Thyroid gland (tissue), 4 donors: ENCODE measurements at places on chromosomes 7 and 10. TPM values are rescaled to one million over a fixed set of nuclear protein-coding genes. Genes with fewer than 3 reads are reported as not detected.
A peak's percentile ranks its signal among the peaks of the same experiment; 100 is the strongest.

TMEM176A gene
- total RNA-seq, result 20.9 TPM

DNA sequence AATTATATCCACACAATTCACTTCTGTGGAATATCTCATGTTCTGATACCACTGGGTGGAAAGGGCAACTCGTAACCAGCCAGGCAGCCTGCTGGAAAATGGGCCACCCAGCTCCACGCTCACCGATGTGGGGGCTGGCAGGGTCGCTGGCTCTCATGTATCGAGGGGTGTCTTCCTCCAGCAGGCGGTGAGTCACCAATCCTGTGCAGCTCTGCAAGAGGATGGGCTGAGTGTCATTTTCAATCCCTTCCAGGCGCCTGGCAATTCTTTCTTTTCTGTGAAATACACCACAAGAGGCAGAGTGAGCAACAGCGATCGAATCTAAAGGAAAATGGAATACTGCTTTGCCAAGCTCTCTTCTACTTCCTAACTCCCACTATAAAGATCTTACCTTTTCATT lies 80.1 kb downstream of the SVIL start:
- no peak overlapping the region for H3K27ac ChIP-seq
- H3K4me1 ChIP-seq, result no peaks in the 10 kb centered on the region
- no peak for DNase-seq

DNA sequence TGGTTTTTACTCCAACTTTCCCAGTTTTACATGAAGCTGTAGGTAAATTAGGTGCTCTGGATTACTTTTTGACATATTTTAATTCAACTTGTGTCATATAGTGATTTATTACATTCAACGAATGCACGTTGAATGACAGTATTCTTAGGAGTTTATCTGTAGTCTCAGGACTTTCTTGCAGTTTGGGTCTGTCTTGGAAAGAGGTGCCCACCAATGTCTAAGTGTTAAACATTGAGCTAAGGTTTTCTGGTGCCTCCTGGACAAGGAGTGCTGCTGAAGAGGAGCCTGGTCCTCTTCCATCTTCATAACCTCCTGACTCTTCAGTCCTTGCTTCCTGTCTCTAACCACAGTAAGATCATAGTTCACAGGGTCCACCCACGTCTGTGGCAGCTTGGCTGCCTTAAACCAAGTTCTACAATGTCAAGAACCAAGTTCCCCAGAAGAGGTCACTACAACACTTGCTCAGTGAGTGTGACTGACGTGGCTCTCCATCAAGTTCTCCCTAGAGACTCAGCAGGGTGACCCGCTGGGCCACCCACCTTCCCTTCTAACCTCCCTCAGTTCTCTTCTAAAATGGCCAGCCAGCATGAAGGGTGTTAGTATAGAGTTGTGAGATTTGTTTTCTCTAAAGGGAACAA lies 6.1 kb downstream of the NPY start:
- no peaks in the 10 kb centered on the region for H3K36me3 ChIP-seq
- no peak overlapping the region for H3K4me3 ChIP-seq
- no peaks in the 10 kb centered on the region for H3K4me1 ChIP-seq
- no peaks in the 10 kb centered on the region for H3K27me3 ChIP-seq
- H3K27ac ChIP-seq, result no peak overlapping the region
- peak; percentile 38 for DNase-seq

DNA sequence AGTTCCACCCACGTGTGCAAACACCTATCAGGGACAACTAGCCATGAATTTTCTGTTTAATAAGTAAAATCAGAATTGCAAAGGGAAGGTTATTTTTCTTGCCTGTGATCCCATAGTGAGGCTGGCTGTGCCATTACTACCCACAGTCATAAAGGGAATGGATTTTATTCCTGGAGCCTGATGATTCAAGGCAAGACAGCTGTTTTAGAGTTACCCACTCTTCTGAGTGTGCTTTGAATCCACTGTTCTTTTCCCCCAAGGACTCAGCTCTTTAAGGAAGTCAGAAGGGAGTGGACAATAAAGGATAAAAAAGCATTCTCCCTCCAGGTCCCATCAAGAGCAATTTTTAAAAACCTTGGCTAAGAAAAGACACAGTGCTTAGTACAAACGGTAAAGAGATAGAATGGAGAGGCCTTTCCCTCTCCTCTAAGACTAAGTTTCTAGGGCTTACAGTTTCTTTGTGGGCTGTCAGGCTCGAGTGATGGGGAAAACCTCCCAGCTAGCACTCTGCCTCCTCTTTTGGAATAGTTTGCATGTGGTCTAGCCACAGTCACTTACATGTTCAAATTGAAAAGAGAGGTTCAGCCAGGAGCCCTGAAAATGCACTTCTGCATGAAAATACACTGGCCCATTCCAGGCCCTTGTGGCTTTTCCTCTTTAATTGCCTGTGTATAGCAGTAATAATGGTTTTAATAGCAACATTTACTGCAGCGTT lies 5.1 kb upstream of the LRRC4 start:
- peaks cover 10% of the 10 kb centered on the region for H3K4me1 ChIP-seq
- no peaks in the 10 kb centered on the region for H3K36me3 ChIP-seq
- no peak overlapping the region for H3K4me3 ChIP-seq
- no peaks in the 10 kb centered on the region for H3K27me3 ChIP-seq

OPALIN gene
- total RNA-seq, result not detected

DNA sequence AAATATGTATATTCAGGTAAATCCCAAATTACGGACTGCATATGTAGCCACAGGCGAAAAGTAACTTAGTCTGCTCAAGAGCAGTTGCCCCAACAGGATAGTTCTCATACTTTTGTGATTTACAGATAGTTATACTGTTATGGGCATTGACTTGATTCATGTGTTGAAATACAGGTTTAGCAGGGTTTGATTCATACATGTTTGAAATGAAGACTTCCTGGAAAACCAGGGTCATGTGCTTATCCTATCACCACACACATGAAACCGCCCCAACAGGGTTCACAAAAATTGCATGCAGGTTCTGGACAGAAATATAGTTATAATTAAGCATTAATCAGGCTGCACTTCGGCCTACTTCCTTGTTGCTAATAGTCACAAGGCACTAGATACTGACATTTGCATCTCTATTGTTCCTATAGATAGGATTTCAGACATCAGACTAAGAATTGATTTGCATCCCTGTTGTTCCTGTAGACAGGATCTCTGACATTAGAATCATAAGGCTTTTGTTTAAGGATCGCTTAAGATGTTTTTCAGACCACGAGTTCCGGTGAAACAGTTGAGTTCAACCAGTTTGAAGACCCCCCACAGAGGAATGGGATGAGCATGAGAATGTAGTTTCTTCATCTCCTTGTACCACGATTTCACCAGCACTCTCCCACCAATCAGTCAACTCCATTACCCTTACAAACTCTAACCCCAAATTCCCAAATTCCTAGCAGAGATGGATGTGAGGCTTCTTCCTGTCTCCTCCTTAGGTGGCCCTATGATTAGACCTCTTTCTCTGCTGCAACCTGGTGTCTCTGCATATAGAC lies 2.0 kb upstream of the ZNF398 start:
- no peak overlapping the region for H3K4me3 ChIP-seq
- no peaks in the 10 kb centered on the region for H3K36me3 ChIP-seq
- H3K4me1 ChIP-seq, result peaks cover 4% of the 10 kb centered on the region
- H3K27ac ChIP-seq, result no peak overlapping the region
- DNase-seq, result no peak

GRCh38 chr10:11646450-11646849 lies 35.0 kb upstream of the USP6NL start:
- no peak for DNase-seq
- H3K36me3 ChIP-seq, result no peaks in the 10 kb centered on the region
- no peak overlapping the region for H3K27ac ChIP-seq
- H3K4me3 ChIP-seq, result no peak overlapping the region
- no peaks in the 10 kb centered on the region for H3K27me3 ChIP-seq

GPR22 gene
- not detected for total RNA-seq

- peak overlapping the region; percentile 85 for H3K27ac ChIP-seq
- no peaks in the 10 kb centered on the region for H3K27me3 ChIP-seq
- H3K4me3 ChIP-seq, result no peak overlapping the region
These were observed 219.5 kb downstream of the GLI3 start for GRCh38 chr7:42017349-42017986.

DNA sequence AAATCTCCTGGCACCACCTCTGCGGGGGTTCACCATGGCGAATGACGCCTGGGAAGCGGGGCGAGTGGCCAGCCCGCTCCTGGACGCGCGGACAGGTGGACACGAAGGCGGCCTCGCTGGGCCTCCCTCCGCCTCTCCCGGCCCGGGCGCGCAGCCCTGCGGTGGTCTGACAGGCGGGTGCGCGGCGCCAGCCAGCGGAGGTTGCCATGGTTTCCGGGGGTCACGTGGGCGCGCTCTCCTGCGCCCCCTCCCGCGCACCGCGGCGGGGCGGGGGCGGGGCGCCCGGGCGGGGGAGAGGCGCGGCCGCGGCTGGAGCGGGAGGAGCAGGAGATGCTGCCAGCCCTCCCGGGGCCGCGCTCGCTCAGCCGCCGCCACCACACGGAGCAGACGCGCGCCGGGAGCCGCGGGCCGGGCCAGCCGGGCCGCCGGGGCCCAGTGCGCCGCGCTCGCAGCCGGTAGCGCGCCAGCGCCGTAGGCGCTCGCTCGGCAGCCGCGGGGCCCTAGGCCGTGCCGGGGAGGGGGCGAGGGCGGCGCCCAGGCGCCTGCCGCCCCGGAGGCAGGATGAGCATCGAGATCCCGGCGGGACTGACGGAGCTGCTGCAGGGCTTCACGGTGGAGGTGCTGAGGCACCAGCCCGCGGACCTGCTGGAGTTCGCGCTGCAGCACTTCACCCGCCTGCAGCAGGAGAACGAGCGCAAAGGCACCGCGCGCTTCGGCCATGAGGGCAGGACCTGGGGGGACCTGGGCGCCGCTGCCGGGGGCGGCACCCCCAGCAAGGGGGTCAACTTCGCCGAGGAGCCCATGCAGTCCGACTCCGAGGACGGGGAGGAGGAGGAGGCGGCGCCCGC lies at the start of gene PRKAR2B:
TSS of gene PRKAR2B (plus strand) at position 359 of the 848 bp plus-strand sequence. CDS start at position 562, 203 bp downstream.
- no peaks in the 10 kb centered on the region for H3K4me1 ChIP-seq
- H3K4me3 ChIP-seq, result peak within 1 kb of the TSS; percentile 29
- DNase-seq, result peak; percentile 84
- H3K36me3 ChIP-seq, result no peaks in the 10 kb centered on the region
- no peaks in the 10 kb centered on the region for H3K27me3 ChIP-seq
- H3K27ac ChIP-seq, result peak within 1 kb of the TSS; percentile 65

ADAM22 gene
- total RNA-seq, result 25.0 TPM

CYP3A7 gene
- not detected for total RNA-seq

CFAP43 gene
- total RNA-seq, result 16.9 TPM

KCNK18 gene
- total RNA-seq, result not detected

DNA sequence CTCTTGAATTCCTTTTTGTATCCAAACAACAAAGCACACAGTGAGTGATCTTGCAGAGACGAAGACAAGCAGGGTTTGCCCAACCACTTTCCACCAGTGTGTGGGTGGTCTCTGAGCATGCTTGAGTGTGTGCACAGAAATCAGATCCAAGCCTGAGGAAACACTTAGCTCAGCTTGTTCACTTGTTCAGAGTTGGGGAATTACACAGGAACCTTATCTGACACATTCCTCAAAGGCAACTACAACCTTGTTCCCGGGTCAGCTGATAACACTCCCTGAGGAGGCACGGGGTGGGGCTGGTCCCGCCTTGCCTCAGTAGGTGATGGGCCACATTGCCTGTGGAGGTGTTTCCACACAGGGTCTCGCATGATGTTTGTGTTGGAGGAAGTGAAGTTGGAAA lies 216.9 kb downstream of the DYNC1I1 start:
- H3K4me1 ChIP-seq, result no peaks in the 10 kb centered on the region
- H3K27me3 ChIP-seq, result no peaks in the 10 kb centered on the region
- no peak overlapping the region for H3K27ac ChIP-seq
- no peaks in the 10 kb centered on the region for H3K36me3 ChIP-seq
- peak; percentile 1 for DNase-seq

C10orf143 gene
- 8.5 TPM for total RNA-seq

DNA sequence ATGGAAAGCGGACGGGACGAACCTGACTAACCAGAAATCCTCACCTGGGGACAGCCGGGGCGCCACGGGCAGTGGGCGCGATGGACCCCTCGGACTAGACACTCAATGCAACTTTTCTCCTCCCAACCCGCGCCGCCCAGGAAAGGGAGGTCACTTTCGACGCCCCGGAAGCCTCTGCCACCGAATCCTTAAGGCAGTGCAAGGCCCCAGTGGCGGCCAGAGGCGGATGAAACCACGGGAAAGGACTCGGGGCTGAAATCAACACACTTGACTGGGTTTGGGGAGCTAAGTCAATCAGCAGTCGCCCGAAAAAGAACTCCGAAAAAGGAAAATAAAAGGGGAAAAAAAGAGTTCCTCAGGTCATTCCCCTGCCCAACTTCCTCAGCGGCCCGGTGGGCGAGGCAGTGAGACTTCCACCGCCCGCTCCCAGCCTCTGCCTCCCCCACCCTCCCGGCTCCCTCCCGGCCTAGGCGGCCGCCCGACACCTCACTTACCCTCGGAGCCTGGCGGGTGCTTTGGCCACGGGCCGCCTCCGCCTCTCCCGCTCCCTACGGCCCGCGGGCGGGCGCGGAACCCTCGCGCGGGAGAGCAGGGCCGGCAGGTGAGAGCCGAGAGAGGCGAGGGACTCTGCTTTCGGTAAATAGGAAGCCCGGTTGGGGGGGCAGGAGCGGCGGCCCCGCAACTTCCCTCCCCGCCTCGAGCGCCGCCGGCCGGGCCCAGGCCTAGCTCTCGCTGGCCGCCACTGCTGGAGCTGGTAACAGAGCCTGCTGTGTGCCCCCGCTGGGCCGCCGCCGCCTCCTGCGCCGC lies 518 bp downstream of the WAPL start:
- H3K4me3 ChIP-seq, result peak overlapping the region; percentile 96
- DNase-seq, result peak; percentile 70
- peak overlapping the region; percentile 97 for H3K27ac ChIP-seq
- H3K27me3 ChIP-seq, result no peaks in the 10 kb centered on the region
- H3K36me3 ChIP-seq, result no peaks in the 10 kb centered on the region
- H3K4me1 ChIP-seq, result peaks cover 63% of the 10 kb centered on the region

GRCh38 chr7:12539681-12540080 lies 30.8 kb upstream of the SCIN start:
- H3K4me3 ChIP-seq, result no peak overlapping the region
- no peaks in the 10 kb centered on the region for H3K27me3 ChIP-seq
- H3K27ac ChIP-seq, result no peak overlapping the region
- no peak for DNase-seq
- no peaks in the 10 kb centered on the region for H3K4me1 ChIP-seq

DNA sequence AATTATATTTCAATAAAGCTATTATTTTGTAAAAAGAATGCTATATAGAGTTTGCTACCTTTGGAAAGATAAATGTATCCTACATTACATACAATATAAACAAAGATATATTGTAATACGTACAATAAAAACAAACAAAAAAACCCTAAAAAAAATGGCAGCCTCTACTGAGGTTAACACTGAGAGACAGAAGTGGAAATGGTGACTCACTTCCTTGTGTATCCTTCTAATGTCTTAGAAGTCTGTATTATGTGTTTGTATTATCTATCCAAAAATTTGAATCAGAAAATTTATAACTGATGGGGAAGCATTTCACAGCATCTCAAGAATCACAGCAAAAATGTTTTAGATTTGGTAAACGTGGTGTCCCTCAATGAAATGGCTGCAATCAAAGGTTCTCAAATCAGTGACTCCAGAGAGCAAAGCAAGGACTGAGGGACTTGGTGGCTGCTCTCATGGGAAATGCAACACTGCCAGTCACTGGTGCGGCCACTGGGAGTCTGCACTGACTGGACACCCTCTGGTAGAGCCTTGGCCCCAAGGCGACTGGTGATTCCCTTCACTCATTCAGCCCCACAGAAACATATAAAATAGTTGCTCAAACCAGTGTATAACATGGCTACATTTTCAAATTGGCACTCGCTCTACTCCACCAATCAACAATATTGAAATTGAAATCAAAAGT lies 53.8 kb downstream of the PANK1 start:
- peaks cover 38% of the 10 kb centered on the region for H3K4me1 ChIP-seq
- H3K27ac ChIP-seq, result peak overlapping the region; percentile 98
- H3K27me3 ChIP-seq, result no peaks in the 10 kb centered on the region
- peak; percentile 47 for DNase-seq
- H3K4me3 ChIP-seq, result no peak overlapping the region
- no peaks in the 10 kb centered on the region for H3K36me3 ChIP-seq

PRSS1 gene
- not detected for total RNA-seq
